ENCODE measurements at places on chromosomes 16 and 17.
A peak's percentile ranks its signal among the peaks of the same experiment; 100 is the strongest.

DNA sequence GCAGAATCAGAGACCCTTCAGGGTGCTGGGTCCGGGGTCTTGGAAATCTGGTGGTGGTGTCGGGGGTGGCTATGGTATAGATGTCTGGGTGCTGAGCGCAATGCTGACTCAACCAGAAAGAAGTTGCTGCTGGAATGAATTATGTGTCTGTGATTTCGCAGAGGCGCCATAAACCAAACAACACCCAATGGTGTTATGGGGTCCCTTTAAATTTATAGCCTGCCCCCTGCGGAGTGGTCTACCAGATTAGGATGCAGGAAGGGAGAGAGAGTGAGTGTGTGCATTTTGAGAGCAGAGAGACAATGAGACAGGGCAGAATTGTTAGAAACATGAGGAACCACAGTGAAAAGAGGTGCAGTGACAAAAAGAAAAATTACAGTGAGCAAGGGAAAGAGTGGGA lies 100.7 kb upstream of the CDH11 start:
- DNase-seq = no peak

GRCh38 chr16:11032922-11033291 lies 88.5 kb downstream of the CLEC16A start:
- no peak for DNase-seq

- no peak for DNase-seq
Measured at GRCh38 chr17:74715144-74715543, 2.4 kb upstream of the CD300LF start.

DNA sequence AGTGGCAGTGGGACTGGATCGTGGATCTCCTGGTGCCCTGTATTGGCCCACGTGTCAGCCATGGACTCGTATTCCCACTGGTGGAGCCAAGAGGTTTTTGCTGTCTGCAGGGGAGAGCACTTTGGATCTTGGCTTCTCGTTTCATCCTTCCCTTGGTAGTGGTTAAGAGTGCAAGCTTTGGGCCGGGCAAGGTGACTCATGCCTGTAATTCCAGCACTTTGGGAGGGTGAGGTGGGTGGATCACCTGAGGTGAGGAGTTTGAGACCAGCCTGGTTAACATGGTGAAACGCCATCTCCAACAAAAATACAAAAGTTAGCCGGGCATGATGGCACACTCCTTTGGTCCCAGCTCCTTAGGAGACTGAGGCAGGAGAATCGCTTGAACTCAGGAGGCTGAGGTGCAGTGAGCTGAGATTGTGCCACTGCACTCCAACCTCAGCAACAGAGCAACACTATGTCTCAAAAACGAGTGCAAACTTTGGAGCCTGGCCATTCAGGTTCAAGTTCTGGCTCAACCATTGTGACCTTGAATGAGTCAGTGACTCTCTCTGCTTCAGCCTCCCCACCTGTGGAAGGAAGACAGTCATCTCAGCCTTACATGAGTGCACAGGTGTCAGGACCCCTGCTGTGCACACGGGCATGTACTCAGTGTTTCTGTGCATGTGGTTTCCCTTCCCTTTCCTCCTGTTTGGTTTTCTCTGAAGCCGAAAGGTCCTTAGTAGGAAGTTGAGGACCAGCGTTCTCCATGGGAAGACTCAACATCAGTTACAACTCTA lies 57.4 kb downstream of the PLCG2 start:
- DNase-seq = no peak

DNA sequence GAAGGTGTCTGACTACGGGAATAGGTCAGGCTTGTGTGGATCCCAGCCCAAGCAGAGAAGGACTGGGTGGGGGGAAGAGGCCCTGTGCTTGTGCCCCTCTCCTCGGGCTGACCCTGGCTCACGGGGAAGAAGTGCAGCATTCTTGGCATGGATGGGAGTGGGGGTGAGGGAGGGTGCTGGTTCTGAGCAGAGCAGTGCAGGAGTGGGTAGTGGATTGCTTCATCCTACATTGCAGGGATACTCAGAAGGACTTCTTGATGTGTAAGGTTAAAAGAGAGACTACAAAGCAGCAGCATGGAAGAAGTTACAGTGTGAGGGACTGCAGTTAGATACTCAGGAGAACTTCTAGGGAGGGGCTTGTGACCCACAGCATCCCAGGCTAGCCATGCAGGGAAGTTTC lies 2.1 kb downstream of the ARHGAP23 start:
- no peak for DNase-seq

DNA sequence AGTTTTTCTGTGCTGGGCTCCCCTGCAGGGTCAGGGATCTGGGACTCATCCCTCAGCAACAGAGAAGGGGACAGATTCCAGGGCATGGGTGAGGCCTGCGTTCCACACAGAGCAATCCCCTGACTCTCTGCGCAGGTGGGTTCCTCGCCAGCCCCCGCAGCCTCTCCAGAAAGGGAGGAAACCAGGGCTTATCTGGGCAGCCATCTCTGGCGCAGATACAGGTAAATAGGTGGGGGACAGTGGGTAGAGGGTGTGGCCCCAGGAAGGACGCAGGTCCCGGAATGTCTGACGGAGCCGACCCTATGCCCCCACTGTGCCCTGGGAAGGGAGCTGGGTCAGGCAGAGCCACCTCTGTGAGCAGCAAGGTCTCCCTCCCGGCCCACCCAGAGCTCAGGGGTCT lies 23.2 kb downstream of the PIEZO1 start:
- no peak for DNase-seq

DNA sequence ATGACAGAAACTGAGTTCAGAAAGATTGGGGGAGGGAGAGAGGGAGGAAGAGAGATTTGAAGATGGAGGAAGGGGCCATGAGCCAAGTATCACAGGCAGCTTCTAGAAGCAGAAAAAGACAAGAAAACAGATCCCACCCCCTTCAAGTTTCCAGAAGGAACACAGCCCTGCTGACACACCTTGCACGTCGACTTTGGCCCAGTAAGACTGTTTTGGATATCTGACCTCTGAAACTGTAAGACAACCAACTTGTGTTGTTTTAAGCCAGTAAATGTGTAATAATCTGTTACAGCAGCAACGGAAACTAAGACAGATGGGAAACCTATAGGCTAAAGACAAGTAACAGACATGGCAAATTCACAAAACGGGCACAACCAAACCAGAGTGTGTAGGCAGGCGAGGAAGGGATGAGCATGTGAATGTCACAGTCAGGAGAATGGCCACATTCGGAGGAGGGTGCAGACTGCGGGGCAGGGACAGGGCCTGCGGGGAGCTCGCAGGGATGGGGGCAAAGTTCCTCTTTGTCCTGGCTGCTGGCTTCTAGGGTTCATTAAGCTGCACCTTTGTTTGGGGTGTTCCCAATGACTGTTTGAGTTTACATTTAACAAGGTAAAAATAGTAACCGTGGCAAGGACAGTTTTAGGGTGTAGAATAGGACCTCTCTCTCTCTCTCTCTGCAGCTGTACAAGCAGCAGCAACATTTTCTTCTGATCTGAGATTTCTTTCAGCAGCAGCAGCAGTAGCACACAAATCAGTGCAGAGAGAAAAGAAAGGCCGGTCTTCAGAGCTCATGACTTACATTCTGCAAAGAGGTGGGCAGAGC lies 18.3 kb upstream of the ATP2C2 start:
- DNase-seq = no peak

DNA sequence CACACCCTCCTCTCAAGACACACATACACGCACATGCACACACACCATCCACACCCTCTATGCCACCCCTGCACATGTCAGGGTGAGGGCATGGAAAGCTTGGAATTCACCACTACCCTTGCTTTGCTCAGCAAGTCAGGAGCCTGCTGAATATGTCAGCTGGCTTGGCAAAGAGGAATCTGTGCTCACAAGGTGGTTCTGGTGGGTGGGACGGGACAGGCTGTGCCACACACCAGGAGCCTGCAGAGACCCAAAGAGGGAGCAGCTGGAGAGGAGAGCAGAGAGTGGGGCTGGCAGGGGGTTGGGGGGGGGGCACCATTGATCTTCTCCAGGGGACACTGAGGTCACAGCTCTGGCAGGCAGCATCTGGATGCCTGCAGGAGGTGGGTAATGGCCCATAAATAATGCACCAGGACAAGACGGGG lies 48.7 kb upstream of the NDRG4 start:
- DNase-seq = no peak

DNA sequence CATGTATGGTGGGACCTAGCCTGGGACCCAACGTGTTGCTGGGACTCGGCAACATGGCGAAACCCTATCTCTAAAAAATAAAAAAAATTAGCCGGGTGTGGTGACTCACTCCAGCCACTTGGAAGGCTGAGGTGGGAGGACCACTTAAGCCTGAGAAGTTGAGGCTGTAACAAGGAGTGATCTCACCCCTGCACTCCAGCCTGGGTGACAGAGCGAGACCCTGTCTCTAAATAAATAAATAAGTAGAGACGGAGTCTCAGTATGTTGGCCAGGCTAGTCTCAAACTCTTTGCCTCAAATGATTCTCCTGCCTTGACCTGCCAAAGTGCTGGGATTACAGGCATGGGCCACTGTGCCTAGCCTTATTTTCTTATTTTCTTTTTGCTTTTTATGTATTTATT lies 10.1 kb upstream of the CNP start:
- no peak for DNase-seq

DNA sequence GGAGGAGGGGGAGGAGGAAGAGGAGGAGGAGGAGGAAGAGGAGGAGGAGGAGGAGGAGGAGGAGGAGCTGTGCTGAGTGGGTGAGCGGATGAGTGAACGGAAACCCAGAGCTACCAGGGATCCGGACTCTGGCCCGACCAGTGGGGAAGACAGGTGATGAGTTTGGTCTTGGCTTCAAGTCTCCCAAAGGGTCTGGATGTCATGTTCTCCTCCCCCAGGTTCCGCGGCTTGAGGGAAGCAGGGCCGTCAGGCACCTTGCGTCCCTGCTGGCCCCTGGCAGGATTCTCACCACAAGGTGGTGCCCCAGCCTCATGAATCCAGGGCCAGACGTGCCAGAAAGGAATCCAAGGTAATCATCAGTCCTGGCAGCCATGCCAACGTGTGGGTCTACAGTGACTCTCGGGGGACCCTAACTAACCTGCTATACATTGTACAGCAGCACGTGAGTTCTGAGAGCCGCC lies 13.5 kb upstream of the ABAT start:
- peak; percentile 59 for DNase-seq

- DNase-seq = no peak
Measured at GRCh38 chr17:12545877-12546513, 119.7 kb upstream of the MYOCD start.

Measured in activated CD4-positive, alpha-beta T cell treated with anti-CD3 and anti-CD28 coated beads, Interleukin-2, amount 50 U/mL, for 1 hour (primary cell).